ENCODE measurements at places on chromosomes 2 and 18. TPM values are rescaled to one million over a fixed set of nuclear protein-coding genes. Genes with fewer than 3 reads are reported as not detected.

Gene SDC1
- 0.24 TPM for total RNA-seq

Gene GALR1
- total RNA-seq, result 0.07 TPM

Gene RIT2
- not detected for total RNA-seq

Gene SERPINB3
- total RNA-seq, result not detected

Gene TMEM163
- total RNA-seq, result 3.1 TPM

Gene AFF3
- total RNA-seq, result 10.8 TPM

Gene SCN3A
- 2.6 TPM for total RNA-seq

Gene FBXO48
- 0.67 TPM for total RNA-seq

- DNase-seq, result no peak
- peaks cover 48% of the 10 kb centered on the region for H3K36me3 ChIP-seq
- no peaks in the 10 kb centered on the region for H3K27me3 ChIP-seq
- H3K4me3 ChIP-seq, result peak overlapping the region; percentile 9
- no peak overlapping the region for H3K27ac ChIP-seq
- H3K4me1 ChIP-seq, result no peaks in the 10 kb centered on the region
These were observed 2.9 kb downstream of the TGOLN2 start for GRCh38 chr2:85324639-85325465.

DNA sequence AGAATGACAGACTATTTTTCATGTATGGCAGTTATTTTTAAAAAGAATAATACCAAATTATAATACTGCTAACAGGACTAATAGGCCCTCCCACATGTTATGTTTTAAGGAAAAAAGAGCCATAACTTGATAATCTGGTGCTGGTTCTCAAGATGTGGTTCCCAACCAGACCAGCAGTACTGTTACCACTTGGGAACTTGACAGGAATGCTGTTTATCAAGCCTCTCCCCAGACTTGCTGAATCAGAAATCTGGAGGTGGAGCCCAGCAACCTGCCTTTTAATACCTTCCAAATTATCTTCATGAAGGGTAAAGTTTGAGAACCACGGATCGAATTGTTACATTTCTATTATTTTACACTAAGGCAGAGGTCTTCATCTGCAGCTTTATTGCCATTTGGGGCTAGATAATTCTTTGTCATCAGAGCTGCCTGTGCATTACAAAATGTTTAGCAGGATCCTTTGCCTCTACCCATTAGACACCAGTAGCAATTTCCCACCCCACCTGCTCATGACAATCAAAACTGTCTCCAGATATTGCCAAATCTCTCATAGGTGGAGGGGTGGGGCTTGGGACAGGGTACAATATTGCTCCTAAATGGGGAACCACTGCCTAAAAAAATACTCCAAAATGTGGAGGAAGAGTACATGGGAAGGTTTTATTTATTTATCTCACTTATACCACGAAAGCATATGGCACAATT lies 629.6 kb downstream of the ARHGAP15 start:
- no peak overlapping the region for H3K27ac ChIP-seq
- DNase-seq, result no peak
- no peaks in the 10 kb centered on the region for H3K27me3 ChIP-seq
- H3K36me3 ChIP-seq, result no peaks in the 10 kb centered on the region
- H3K4me3 ChIP-seq, result no peak overlapping the region

DNA sequence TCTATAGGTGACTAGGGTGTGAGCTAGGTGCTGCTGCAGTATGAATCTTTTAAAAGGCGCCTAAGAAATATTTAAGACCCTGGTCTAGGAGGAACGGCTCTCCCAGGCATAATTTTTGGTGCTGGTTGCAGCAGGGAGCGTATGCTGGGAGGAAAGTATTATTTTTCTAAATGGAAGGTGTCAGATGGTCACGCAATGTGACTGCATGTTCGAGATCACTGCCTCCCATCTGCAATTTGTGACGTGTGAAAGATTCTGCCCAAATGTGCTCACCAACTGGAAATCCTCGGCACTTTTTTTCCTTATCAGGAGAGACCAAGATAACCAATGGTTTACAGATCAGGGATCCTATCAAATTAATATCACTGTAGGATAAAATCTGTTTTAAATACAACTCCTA lies 95.6 kb upstream of the KLHL14 start:
- H3K4me3 ChIP-seq, result no peak overlapping the region
- no peak overlapping the region for H3K27ac ChIP-seq
- no peak for DNase-seq
- no peaks in the 10 kb centered on the region for H3K36me3 ChIP-seq
- H3K27me3 ChIP-seq, result no peaks in the 10 kb centered on the region

DNA sequence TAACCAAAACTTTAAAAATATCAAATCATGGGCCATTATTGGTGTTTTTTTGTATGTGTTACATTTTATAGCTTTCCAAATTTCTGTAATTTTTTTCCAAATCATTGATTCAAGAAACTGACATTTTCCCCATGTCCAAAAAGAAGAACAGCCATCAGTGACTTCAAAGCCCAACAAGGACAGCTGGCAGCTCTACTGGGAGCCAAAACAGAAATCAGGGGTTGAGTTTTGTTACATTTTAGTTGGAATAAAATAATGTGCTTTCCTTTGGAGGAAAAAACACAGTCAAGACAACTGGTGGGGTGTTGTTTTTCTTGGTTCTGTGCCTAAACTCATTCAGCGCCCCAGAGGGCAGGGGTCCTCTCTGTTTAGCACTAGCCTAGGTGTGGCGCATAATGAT lies 23.8 kb downstream of the AKAIN1 start:
- no peak overlapping the region for H3K27ac ChIP-seq
- H3K27me3 ChIP-seq, result no peaks in the 10 kb centered on the region

- peaks cover 35% of the 10 kb centered on the region for H3K36me3 ChIP-seq
- H3K27me3 ChIP-seq, result no peaks in the 10 kb centered on the region
- H3K4me1 ChIP-seq, result no peaks in the 10 kb centered on the region
- no peak overlapping the region for H3K27ac ChIP-seq
- no peak overlapping the region for H3K4me3 ChIP-seq
These were observed 30.9 kb downstream of the SMCHD1 start for GRCh38 chr18:2686349-2686968.

- H3K4me1 ChIP-seq, result no peaks in the 10 kb centered on the region
- no peaks in the 10 kb centered on the region for H3K27me3 ChIP-seq
- no peak overlapping the region for H3K27ac ChIP-seq
- no peak overlapping the region for H3K4me3 ChIP-seq
These were observed 34.2 kb upstream of the ZNF804A start for GRCh38 chr2:184564092-184564491.

DNA sequence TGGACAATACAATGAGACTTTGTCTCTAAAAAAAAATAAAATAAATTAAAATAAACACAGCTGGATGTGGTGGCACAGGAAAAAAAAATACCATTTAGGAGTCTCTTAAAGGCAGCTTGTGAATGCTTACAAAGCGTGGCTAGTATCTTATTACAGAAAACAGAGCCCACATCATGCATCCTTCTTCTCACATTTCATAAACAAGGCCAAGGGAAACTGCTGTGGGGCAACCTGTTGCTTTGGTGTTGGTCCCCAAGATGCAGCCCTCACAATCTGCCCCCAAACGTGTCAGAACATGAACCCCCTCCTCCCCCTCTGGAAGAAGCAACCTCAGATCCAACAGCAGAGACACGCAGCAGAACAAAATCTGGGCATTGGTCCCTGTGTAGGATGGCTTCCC lies 2.6 kb downstream of the SLC14A1 start:
- no peak for DNase-seq
- H3K4me1 ChIP-seq, result no peaks in the 10 kb centered on the region
- no peak overlapping the region for H3K4me3 ChIP-seq
- no peak overlapping the region for H3K27ac ChIP-seq

- H3K36me3 ChIP-seq, result no peaks in the 10 kb centered on the region
- H3K4me1 ChIP-seq, result no peaks in the 10 kb centered on the region
- H3K27me3 ChIP-seq, result no peaks in the 10 kb centered on the region
- H3K4me3 ChIP-seq, result no peak overlapping the region
- H3K27ac ChIP-seq, result no peak overlapping the region
These were observed 294.4 kb upstream of the MC4R start for GRCh38 chr18:60667016-60667415.

- H3K4me3 ChIP-seq, result peak overlapping the region; percentile 3
- H3K27ac ChIP-seq, result peak overlapping the region; percentile 44
- H3K4me1 ChIP-seq, result peaks cover 6% of the 10 kb centered on the region
- H3K27me3 ChIP-seq, result no peaks in the 10 kb centered on the region
- H3K36me3 ChIP-seq, result no peaks in the 10 kb centered on the region
- DNase-seq, result peak; percentile 46
These were observed 58.7 kb downstream of the IL1RL2 start for GRCh38 chr2:102245266-102246151.

DNA sequence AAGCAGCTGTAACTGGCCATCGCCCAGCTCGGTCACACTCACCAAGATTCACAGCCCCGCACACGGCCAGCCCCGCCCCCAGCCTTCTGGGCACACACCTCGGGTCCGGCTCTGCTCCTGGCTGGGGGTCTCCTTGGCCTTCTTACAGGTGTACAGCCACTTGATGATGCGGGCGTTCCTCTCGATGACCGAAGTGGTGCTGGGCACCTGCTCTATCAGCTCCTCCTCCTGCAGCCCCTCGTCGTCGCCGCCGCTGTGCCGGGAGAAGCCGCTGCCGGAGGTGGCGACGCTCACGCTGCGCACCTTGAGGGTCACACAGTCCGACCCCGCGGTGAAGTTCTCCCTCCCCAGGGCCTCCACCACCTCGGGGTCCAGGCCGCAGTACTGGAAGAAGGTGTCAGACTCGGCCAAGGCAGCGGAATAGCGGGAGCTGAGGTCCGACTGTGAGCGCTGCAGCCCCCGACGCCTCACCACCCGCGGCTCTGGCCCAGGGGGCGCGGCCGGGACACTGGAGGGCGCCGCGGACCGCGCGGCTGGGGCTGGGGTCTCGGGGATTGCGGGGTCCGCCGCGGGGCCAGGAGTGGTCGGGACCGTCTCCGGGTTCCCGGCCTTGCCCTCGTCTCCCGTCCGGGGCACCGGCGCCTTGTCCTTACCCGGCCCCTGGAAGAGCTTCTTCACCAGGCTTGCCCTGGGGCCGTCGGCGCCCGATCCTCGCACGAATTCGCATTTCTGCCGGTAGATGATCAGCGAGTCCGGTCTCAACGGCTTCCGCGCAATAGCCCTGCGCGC lies 769 bp downstream of the FAM110C start:
- no peaks in the 10 kb centered on the region for H3K4me1 ChIP-seq
- H3K27ac ChIP-seq, result peak overlapping the region; percentile 88
- no peaks in the 10 kb centered on the region for H3K36me3 ChIP-seq
- H3K27me3 ChIP-seq, result peaks cover 3% of the 10 kb centered on the region
- no peak for DNase-seq
- H3K4me3 ChIP-seq, result peak overlapping the region; percentile 59

DNA sequence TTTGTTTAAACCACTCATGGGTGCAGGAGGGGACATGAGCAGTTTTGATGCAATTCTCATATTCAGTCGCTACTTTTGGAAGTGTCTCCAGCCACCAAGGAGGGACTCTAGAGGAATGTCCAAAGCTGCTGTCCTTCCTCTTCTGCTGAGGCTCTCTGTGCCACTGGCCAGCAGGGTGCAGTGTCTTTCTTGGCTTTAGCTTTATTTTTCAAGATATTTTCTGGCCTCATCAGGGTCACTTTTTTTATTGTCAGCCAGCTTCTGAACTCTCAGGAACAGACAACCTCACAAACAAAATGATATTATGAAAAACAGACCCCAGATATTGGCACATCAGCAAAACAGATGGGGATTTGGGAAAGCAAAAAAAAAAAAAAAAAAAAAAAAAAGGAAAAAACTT lies 289.3 kb upstream of the ZSWIM2 start:
- DNase-seq, result peak; percentile 67
- no peaks in the 10 kb centered on the region for H3K36me3 ChIP-seq
- no peaks in the 10 kb centered on the region for H3K27me3 ChIP-seq

- no peak for DNase-seq
- no peaks in the 10 kb centered on the region for H3K4me1 ChIP-seq
- peaks cover 50% of the 10 kb centered on the region for H3K36me3 ChIP-seq
- H3K4me3 ChIP-seq, result no peak overlapping the region
These were observed 14.5 kb downstream of the VPS4B start for GRCh38 chr18:63407734-63408133.

GRCh38 chr2:233982421-233983121 lies 65.4 kb downstream of the TRPM8 start:
- no peak overlapping the region for H3K27ac ChIP-seq
- no peaks in the 10 kb centered on the region for H3K36me3 ChIP-seq
- H3K4me1 ChIP-seq, result no peaks in the 10 kb centered on the region
- DNase-seq, result no peak
- no peaks in the 10 kb centered on the region for H3K27me3 ChIP-seq

- no peaks in the 10 kb centered on the region for H3K27me3 ChIP-seq
- no peaks in the 10 kb centered on the region for H3K4me1 ChIP-seq
- no peak overlapping the region for H3K4me3 ChIP-seq
These were observed 25.6 kb upstream of the PMAIP1 start for GRCh38 chr18:59874166-59874565.

DNA sequence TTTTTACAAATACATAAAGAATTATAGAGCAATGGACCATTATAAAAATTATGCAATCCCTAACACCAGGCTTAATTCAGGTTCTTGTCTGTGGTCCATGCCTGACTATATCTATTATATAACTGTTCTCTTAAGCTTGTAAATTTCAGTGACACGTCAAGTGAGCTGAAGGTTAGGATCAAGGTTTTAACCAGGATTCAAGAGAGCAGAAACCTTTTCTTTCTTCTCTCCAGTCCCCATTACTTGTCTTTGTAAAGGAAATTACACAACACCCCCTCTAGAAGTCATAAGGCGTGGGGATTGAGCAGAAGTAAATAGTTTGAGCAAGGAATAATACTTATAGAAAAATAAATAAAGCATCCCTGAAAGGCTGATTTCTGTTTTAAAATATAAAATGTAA lies 122.0 kb downstream of the ZNF521 start:
- DNase-seq, result no peak
- peak overlapping the region; percentile 84 for H3K27ac ChIP-seq
- H3K4me1 ChIP-seq, result peaks cover 63% of the 10 kb centered on the region
- H3K4me3 ChIP-seq, result no peak overlapping the region

- H3K27ac ChIP-seq, result peak overlapping the region; percentile 20
- H3K4me1 ChIP-seq, result no peaks in the 10 kb centered on the region
- H3K4me3 ChIP-seq, result no peak overlapping the region
- H3K36me3 ChIP-seq, result no peaks in the 10 kb centered on the region
- no peaks in the 10 kb centered on the region for H3K27me3 ChIP-seq
These were observed 148.7 kb downstream of the AGAP1 start for GRCh38 chr2:235642446-235643098.

DNA sequence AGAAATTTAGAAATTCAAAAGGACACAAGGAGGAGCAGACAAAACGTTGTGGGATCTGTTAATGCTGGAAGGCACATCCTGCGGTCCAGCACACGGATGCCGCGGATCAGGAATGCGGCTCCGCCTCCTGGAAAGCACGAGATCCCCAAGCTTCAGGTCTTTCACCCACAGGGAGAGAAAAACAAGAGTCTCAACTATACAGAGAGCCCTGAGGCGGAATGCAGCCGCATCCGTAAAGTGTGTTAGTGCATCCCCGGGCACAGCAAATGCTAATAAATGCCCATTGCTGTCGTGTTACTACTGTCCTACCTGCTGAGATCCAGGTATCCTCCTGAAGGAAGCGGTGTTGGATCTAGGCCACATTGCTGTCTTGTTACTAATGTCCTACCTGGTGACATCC lies 303.9 kb downstream of the EIPR1 start:
- H3K36me3 ChIP-seq, result no peaks in the 10 kb centered on the region
- DNase-seq, result no peak
- no peak overlapping the region for H3K4me3 ChIP-seq
- H3K27ac ChIP-seq, result no peak overlapping the region
- H3K4me1 ChIP-seq, result no peaks in the 10 kb centered on the region
- H3K27me3 ChIP-seq, result no peaks in the 10 kb centered on the region

GRCh38 chr18:28163201-28163775 lies 13.6 kb downstream of the CDH2 start:
- H3K27me3 ChIP-seq, result no peaks in the 10 kb centered on the region
- peaks cover 36% of the 10 kb centered on the region for H3K4me1 ChIP-seq
- no peak for DNase-seq
- peak overlapping the region; percentile 61 for H3K27ac ChIP-seq
- no peak overlapping the region for H3K4me3 ChIP-seq
